CD4-positive, alpha-beta T cell treated with Interleukin-10 for 1 hour (primary cell): ENCODE measurements at places on chromosomes 11 and 22.

DNA sequence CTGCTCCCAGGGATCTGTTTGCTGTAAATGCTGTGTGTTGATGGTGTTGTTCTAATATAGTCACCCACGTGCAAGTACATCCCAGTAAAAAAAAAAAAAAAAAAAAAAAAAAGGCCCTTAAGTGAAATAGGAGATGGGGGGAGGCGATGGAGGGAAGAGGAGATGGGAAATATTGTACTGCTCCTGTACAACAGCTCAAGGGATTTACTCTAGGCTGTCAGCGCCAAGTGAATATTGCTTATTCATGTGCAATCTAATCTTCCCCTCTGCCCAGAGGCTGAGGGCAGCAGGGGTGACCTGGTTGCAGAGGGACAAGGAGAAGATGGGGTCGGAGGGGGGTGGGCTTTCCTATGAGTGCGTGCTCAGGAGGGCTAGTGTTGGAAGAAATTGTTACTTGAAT lies 206.2 kb upstream of the CADM1 start:
- no peak for DNase-seq

DNA sequence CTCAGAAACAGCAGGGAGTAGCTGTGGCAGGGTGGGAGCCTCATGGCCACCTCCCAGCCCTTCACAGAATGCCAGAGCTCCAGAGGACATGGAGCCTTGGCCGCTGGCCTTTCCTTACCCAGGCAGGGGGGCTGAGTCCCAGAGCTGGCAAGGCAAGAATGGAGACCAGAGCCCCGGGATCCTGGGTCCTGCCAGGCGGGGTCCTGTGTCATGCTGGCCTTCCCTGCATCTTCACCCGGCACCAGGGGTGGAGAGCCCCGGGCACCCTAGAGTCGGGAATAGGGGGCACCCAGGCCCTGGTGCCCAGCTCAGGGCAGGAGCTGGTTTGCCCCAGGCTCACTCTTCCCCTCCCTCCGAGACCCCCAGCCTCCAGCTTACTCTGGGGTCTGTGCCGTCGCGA lies 519.9 kb downstream of the TBC1D22A start:
- DNase-seq = no peak

- DNase-seq = no peak
Observed at GRCh38 chr22:29813563-29813962, 24.5 kb downstream of the ASCC2 start.

- no peak for DNase-seq
Observed at GRCh38 chr22:22691716-22692701, 47.6 kb downstream of the GGTLC2 start.

DNA sequence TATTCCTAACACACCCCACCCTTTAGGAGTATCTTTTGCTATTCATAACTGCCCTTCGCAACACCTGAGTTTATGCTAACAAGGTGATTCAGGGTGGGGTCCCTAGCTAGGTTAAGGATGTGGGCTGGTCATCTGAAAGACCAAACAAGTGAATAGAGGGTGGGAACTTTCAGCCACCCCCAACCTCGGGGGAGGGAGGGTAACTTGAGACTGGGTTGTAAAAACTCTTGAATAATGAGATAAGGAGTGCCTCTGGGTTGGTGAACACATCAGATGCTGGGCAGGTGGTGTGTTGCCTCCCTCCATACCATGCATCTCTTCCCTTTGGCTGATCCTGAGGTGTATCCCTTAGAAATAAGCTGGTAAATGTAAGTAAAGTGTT lies 111.5 kb downstream of the SWAP70 start:
- DNase-seq = no peak

GRCh38 chr22:39012533-39013511 lies 1.2 kb upstream of the APOBEC3C start:
- DNase-seq = peak; percentile 25

DNA sequence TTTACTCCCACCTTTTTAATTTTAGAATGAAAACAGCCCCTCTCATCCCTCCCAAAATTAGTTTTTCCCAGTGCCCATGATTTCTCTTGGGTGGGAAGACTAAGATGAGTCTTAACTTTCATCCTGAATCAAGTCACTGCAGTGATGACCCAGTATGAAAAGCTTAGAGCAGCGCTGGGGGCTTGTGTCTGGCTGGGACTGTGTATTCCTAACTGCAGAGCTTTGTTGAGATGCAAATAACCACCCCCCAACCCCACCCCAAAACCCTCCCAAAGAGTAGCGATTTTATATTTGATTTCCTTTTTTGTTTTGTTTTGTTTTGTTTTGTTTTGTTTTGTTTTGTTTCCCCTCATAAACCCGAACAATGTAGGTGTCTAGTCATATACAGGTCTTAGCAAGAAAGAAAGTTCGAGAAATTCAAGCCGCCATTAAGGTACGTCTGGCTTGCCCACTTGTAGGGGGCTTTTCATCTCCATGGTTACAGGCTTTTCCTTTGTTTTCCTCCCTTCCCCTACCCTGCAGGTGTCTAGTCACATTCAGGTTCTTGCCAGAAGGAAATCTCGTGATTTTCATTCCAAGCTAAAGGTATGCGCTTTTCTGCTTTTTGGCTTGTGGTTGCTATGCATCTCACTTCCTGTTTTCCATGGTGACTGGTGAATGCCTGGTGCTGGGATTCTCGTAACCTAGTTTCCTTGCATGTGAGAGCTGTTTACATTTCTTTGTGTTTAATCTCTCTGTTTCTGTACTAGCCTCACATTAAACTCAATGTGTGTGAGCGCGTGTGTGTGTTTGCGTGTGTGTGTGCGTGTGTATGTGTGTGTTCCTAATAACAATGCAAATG lies 144.6 kb upstream of the RASSF10 start:
- DNase-seq = no peak

DNA sequence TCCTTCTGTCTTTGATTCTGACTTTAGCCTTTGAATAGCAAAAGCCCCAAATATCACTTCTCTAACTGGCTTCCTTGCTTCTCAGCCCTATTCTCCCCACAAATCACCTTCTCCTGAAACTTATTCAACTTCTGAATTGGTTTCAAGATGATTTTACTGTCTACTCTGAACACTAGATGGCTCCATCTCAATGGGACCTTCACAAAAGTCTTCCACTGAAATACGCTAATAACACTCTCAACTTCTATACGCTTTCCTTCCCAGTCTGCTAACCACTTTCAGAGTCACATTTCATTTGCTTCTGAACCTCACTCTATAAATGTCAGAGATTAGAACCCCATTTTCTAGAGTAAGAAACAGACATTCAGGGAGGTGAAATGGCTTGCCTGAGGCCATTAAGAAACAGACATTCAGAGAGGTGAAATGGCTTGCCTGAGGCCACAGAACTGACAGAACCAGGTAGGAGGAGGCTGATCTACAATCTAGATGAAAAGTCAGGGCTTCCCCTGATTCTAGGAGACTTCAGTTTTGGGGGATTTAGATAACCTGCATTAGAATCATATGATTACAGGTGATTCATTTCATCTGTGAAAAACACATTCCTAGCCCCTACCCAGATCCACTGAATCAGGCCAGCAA lies 20.6 kb downstream of the MORC2 start:
- peak; percentile 46 for DNase-seq

DNA sequence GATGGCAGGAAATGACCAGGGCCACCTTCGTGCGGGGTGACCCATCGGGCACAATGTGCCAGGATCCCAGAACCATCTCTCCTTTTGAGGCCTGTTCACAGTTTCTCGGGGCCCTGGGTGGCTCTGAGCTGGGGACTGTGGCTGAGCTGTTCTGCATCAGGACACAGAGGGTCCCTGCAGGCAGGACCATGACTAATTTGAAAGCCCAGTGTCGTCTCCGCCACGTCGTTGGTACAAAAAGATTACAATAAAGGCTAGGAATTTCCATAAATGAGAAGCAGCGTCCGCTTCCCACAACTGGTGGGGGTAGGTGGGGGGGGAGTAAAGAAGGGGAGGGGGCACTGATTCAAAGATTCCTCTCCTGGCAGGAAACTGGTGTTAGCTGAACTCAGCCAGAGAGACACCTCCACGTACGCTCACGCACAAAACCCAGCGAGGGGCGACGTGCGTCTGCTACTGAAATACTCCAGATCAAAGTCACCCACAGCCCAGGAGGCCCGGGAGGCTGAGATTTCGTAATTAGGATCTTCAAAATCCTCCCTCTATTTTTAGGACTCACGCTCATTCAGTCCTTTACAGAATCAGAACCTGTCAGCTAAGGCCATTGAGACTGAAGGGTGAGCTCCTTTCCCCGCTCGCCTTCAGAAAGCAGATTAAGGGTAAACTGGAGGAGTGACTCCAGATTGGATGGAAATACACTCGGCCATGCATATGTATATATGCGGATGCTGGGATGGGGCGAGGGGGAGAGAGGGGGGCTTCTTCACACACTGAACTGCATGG lies 11.0 kb downstream of the MN1 start:
- DNase-seq = no peak

DNA sequence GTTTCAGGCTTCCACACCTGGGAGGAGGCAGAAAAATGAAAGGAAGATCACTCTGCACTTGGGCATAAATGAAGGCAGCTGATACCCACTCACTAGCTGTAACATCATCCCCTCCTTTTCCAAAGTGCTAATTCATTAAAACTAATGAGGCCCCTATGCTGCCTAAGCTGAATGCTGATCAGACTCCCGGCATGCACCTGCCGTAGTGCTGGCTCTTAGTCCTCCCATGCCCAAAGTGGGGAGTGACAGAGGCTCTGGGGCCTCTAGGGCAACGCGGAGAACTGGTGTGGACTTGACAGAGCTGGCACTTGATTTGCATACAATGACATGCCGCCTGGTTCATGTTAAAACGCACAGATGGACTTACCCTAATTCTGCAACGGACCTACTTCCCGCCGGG lies 96.5 kb upstream of the NCAM1 start:
- DNase-seq = no peak

GRCh38 chr11:86255896-86256295 lies 11.3 kb downstream of the EED start:
- DNase-seq = no peak

DNA sequence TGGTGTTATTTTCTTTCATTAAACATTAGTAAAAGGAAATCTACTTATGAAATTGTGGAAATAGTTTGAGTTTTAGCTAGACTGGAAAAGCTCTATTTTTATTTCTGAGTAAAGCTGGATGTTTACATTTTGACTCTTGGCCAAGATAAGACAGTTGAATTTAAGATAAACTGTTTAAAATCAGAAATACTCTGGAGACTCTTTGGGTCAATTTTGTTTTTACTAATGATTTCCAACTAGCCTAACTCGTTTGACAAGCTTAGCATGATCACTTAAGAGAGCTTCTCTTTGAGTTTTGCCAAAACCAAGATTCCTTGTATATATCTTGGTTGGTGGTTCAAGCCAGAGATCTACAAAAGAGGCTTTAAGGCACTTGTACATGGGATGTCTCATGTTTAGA lies 724.8 kb upstream of the LUZP2 start:
- DNase-seq = no peak

DNA sequence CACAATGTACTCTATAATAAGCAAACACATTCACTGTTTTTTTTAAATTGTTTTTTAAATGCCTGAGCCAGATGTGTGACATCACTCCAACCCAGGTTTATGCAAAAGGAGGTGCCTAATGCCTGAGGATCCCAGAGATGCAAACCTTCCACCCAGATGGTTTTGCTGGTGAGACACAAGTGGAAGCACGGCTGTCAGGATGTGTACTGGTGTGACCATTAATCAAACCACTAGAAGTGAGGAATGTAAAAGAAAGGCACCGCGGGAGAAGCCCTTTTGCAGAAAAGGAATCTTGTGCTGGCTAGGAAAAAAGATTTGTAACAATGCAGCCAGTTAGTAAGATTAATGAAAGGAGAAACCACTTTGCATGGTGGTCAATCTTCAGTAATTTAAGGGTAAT lies 407.4 kb downstream of the LARGE1 start:
- DNase-seq = no peak

DNA sequence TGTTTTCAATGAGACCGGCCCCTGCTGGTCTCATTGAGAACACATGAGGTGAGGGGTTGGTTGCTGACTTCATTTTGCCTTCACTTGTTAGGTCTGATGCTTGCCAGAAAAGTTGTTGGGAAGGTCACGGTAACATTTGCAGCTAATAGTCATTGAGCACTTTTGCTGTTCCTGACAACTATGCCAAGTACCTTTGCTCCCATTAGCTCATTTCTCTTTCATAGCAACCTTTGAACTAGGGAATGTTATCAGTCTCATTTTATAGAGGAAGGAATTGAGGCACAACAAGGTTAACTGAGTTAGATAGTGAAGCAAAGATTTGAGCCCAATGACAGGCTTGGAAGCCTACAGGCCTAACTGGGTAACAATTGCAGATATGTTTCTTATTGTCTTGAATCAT lies 195.4 kb upstream of the LARGE1 start:
- DNase-seq = no peak

DNA sequence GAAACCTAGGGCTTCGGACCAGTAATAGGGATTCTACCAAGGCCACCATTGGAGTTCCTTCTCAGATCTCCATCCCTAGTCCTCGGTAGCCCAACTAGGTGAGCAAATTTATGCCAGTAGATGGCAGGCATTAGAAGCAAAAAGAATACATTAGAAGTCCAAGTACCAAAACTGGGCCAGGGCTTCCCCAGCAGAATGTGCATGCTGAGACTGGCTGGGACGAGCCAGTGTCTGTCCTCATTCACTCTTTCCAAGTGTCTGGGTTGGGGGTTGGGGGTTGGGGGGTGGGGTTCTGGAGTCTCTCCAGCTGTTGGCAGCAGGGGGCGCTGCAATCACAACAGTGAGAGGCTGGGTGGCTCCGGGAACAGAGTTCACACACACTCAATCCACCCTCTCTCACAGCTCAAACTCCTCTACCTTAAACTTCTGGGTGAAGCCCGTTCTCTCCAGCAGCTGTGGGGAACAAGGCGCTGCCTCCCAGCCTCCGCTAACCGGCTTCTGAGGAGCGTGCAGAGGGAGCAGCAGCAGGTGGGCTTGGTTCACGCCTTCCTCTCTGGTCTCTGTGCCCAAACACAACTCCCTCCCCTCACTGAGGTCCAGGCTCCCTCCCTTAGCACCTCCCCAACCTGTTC lies 57.5 kb downstream of the BTG4 start:
- DNase-seq = peak; percentile 5

DNA sequence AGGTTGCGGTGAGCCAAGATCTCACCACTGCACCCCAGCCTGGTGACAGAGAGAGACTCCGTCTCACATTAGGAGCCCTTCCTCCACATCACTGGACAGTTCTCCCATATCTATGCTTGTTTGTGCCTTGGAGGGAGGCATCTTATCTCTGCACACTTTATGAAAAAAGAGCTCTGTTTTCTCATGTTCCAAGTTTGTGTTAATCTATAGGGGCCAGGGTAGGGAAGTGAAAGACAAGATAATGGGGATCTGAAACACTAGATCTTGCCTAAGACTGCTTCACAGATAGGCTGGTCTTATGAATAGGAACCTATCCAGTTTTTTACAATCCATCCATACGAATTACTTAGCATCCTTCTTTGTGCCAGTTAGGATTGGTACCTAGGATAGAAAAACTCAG lies 17.1 kb downstream of the OR6Q1 start:
- no peak for DNase-seq
